ENCODE measurements at places on chromosomes 1 and 21.
A peak's percentile ranks its signal among the peaks of the same experiment; 100 is the strongest.

- DNase-seq: peak; percentile 90
Measured at GRCh38 chr1:206106328-206107167, 10.6 kb downstream of the AVPR1B start.

DNA sequence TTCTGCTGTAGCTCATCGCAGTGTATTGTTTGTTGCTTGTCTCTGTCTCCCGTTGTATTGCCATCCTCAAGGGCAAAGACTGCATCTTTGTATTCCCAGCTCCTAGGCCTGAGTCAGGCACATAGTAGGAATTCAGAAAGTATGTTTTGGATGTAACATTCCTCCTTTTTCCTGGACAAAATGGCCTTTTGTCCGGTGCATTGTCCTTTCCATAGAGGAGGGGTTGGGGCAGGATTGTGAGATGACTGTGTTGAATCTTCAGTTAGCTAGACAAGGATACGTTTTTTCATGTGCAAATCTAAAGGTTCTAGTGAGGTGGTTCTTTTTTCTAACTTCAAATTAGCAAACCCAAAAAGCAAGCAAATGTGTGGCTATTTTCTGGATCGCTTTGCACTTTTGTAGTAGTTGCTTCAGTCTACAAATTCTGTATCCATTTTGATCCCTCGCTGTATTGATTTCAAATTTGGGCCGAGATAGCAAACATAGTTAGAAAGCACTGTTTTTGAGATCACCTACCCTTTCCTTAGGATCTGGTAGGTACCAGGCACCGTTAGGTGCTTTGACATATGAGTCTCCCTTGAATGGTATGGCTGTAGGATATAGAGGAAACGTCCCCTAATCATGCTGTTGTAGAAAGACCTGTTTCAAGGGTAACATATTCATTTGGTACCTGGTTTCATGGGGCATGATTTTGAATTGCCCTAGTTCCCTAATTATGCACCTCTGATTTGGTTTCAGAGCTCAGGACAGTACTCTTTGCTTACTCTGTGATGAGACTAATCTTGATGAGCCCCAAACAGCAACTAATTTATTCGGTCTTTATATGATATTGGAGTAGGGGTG is 1.2 kb downstream of the PPP1R8 start:
- DNase-seq: no peak

DNA sequence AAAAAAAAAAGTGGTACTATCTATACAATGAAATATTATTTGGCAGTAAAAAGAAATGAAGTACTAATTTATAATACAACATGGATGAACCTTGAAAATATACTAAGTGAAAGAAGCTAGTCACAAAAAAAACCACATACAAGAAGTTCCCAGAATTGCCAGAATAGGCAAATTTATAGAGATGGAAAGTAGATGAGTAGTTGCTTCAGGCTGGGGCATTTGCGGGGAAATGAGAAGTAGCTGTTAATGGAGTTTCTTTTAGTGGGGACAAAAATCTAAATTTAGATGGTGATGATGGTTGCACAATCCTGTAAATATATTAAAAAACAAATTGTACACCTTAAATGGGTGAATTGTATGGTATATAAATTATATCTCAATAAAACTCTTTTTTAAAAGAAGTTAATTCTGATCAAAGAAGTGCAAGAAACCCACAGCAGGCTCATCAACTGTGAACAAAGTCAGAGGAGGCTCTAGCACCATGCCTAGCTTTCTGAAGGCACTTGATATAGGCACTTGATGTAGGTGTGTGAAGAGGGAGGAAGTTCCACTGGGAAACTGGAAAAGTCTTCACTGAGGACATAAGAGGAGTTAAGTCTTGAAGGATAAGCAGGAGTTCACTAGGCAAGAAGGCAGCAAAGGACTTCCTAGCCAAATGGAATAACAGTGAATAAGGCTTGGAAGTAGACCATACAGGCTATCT is 52.5 kb downstream of the DMAP1 start:
- DNase-seq: no peak

GRCh38 chr1:180251526-180252305 is 21.7 kb downstream of the LHX4 start:
- DNase-seq: no peak

DNA sequence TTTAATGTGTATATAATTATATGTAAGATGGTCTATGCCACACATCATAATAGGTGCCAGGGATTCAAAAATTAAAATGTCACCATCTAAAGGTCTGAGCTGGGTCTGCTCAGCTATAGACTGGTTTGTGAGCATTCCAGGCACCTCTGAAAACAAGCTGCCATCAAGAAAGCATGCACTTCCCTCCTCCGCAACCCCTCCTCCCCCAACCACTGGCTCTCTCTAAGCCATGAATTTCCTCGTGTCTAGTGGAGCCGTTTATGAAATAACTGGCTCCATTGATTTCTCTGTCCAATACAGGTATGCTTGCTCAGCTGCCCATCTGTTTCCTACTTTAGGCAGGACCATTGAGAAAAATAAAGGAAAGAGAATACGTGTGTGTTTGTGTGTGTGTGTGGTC is 522.6 kb upstream of the PLXNA2 start:
- DNase-seq: no peak

GRCh38 chr21:45277101-45278045 is 10.3 kb downstream of the POFUT2 start:
- no peak for DNase-seq

- no peak for DNase-seq
Measured at GRCh38 chr1:167500283-167500860, 18.0 kb downstream of the CD247 start.

- no peak for DNase-seq
Measured at GRCh38 chr21:35410656-35411055, 361.6 kb upstream of the RUNX1 start.

- DNase-seq: no peak
Measured at GRCh38 chr1:158969855-158970254, 38.5 kb downstream of the PYHIN1 start.

DNA sequence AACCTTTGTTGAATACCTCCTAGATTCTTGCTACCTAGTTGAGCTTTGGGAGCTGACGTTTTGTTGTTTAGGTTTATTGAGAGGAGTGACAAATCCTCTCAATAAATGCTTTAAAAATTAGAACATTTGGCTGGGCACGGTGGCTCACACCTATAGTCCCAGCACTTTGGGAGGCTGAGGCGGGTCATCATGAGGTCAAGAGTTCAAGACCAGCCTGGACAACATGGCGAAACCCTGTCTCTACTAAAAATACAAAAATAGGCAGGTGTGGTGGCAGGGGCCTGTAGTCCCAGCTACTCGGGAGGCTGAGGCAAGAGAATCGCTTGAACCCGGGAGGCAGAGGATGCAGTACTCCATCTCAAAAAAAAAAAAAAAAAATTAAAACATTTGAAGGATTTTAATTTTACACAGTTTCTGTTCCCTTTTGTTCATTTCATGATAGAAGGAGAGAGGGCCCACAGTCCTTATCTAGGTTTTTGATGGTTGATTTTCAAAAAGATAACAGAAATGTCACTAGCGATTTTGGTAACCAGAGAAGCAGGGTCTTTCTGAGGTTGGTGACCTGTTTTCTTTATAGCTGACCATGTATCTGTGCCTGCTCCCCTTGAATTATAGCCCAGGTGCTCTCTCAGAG is 44.2 kb upstream of the PIGV start:
- DNase-seq: no peak

DNA sequence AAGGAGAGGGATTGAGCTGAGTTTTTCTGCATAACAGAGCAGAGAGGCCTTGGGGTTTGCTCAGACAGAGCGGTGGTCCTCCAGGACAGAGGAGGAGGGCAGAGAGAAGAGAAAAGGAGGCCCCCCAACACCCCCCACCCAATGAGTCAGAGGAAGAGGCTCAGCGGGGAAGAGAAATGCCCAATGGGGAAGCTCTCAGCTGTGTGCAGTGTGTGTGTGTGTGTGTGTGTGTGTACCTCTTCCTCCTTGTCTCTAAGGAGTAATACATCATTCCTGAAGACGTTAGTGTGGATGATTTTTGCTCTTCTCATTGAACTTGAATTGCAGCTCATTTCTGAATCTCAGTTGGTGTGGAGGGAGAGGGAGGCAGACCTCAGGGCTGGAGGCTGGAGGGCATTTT is 8.7 kb downstream of the TMPRSS3 start:
- DNase-seq: no peak

GRCh38 chr1:182667848-182668505 is 16.4 kb downstream of the RGS8 start:
- no peak for DNase-seq

GRCh38 chr21:19124691-19125090 is 721.1 kb upstream of the TMPRSS15 start:
- no peak for DNase-seq

DNA sequence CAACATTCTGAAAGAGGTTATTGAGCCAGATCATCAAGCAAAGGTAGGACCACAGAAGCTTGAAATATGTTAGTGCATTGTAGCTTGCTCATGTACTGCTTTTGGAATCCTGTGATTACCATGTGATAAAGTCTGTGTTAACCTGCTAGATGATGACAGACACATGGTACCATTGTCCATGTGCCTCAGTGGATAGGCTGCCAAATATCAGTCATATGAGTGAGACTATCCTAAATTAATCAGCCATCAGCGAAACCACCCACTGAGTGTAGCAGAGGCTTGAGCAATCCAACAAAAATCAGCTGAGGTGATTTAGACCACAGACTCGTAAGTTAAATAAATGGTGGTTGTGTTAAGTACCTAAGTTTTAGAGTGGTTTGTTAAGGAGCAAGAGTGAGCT is 32.7 kb upstream of the CRB1 start:
- DNase-seq: no peak

DNA sequence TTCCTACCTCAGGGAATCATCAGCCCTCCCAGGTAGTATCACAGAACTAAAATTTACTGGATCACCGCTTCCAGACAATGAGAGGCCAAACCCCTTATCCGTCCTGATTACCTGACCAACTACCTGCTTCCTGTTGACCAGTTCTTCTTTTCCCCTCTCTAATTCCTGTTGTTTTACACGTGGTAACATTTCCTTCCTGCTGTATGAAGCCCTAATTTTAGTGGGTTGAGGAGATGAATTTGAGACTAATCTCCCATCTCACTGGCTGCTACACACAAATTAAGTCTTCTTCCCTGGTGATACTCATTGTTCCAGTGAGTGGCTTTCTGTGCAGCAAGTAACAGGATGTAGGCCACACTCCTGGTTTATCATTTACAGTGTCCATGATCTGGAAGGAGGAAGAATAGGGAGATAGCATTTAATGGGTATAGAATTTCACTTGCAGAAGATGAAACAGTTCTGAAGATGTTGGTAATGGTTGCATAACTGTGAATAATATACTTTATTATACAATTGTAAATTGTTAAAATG is 2112.9 kb downstream of the NCAM2 start:
- DNase-seq: no peak
